Left kidney (tissue), 8 donors: ENCODE measurements at places on chromosomes 3 and 15. TPM values are rescaled to one million over a fixed set of nuclear protein-coding genes. Genes with fewer than 3 reads are reported as not detected.

DNA sequence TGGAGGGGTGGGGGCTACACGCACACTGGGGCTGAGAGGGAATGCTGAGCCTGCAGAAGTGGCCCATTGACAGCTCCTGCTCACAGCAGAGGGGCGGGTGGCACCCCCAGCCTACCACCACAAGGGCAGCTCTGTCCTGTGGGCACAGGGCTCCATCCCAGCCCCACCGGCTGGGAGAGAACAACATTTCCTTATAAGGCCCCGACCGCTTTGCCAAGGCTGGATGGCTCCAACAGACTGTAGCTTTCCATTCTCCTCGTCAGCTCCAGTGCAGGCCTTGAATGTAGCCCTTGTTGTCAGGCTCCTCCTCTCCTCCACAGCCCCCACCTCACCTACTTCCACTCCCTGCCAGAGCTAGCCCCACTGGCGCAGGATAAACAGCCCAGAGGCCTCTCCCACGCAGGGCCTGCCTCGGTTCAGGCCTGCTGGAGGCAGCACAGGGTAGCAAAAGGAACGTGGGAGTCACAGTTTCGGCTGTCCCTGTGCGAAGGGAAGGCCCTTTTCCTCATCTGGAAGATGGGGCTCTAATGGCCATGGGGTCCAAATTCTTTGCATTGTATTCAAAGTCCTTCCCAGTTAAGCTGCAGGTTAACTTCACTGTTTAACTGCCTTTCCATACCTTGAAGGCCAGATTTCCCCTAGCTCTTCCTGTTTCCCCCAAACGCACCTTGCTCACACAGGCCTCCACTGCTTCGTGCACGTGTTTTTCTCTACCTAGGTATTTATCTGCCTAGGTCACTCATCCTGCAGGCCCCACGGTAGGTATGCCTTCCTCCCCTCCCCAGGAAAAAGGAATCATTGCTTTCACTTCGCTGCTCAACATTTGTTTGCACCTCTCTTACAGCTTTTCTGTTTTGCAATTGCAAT is 101.6 kb upstream of the LPP start:
- peak; percentile 83 for DNase-seq

- DNase-seq, result no peak
Observed at GRCh38 chr3:86838927-86839326, 152.0 kb downstream of the VGLL3 start.

GRCh38 chr15:59124261-59124660 is 19.3 kb downstream of the CCNB2 start:
- DNase-seq, result no peak

GRCh38 chr15:32657198-32657883 is 15.8 kb downstream of the SCG5 start:
- DNase-seq, result no peak

GRCh38 chr3:36814776-36815175 is 50.4 kb upstream of the DCLK3 start:
- DNase-seq, result no peak

DNA sequence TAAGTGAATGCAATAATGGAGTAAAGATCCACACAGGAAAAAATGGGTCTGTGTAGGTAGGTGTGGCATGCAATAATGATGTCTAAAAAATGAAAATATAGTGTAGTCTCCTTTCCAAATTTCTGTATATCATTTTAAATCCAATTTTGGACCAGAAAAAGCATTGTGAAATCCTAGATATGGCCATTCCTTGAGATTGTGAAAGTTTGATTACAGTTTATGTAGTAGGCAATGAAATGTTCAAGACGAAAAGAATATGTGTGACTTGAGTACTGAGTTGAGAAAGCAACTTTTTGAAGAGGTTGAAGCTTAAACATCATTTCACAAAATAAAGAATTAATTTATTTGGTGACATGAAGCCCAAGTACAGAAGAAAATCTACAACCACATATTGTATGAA is 698.7 kb downstream of the EPHA3 start:
- no peak for DNase-seq

GRCh38 chr3:68306571-68306970 is 625.8 kb downstream of the TAFA4 start:
- peak; percentile 77 for DNase-seq

GRCh38 chr3:137583256-137583655 is 180.9 kb upstream of the SOX14 start:
- no peak for DNase-seq

Gene TRH
- polyA plus RNA-seq, result 0.12 TPM

GRCh38 chr3:72338082-72338941 is 509.9 kb downstream of the SHQ1 start:
- no peak for DNase-seq

Gene TJP1
- 185 TPM for polyA plus RNA-seq

DNA sequence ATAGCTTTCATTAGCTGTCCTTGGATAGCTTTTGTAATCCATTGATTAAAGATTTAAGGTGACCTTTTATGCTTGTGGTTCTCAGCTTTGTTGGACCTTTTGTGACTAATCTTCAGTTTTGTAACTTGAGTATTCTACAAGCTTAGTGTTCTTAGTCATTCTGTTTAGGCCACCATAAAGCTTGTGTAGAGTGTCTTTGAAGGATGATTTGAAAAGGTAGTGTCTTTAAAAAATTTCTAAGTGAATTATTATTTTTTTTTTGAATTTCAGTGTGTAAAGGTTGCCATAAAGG is 7.5 kb downstream of the MORF4L1 start:
- no peak for DNase-seq

- no peak for DNase-seq
Observed at GRCh38 chr15:69906256-69907185, 191.2 kb downstream of the TLE3 start.

GRCh38 chr3:11847607-11848006 is 922 bp upstream of the TAMM41 start:
- no peak for DNase-seq

DNA sequence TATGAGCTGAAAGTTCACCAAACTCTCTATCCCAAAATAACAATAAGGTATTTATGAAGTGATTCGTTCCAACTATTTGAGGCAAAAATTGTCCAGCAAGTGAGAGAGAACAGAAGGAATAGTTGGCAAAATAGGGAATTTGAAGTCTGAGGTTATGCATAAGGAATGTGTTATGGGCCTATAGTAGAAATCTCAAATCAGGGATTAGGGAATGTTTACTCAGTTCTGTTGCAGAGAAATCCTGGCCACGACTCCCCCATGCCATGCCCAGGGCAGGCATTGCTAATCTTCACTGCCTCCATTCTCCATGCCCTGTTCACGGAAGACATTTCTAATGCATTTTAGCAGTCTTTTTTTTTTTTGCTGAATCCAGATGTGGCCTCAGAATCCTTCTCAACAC is 58.6 kb downstream of the FLNB start:
- no peak for DNase-seq

Gene PATL2
- polyA plus RNA-seq, result 1.4 TPM

GRCh38 chr3:129470861-129471260 is 30.8 kb downstream of the IFT122 start:
- DNase-seq, result no peak
